Left lobe of liver (tissue), 2 donors: ENCODE measurements at places on chromosomes 3 and 15. TPM values are rescaled to one million over a fixed set of nuclear protein-coding genes. Genes with fewer than 3 reads are reported as not detected.

LNP1 gene
- total RNA-seq, result 2.1 TPM

DNA sequence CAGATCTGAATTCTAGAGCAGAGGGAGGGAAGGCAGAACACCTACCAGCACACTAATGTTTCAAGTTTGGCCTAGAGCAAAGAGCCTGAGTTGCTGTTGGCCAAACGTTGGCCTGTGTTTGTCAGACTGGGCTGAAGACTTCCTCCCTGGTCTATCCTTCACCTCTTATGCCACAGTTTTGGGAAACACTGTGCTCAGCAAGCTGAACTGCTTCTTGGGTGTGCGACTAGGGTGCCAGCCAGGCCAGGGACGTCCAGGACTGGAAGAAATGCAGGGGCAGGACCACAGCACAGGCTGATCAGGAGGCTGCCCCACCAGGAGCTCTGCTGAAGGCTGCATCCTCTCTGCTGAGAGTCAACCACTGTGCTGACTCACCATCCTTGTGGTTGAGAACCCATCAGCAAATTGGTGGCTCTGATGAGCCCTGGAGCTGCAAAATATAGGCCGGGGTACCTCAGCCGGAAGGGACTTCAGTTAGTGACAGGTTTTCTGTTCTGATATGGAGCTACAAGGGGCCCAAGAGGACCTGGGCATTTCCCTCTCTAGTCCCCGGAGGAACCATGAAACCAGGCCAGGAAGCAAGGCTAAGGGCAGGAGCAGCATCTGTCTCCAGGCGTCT, 131.6 kb upstream of the RASGRP1 start:
- DNase-seq, result no peak

DNA sequence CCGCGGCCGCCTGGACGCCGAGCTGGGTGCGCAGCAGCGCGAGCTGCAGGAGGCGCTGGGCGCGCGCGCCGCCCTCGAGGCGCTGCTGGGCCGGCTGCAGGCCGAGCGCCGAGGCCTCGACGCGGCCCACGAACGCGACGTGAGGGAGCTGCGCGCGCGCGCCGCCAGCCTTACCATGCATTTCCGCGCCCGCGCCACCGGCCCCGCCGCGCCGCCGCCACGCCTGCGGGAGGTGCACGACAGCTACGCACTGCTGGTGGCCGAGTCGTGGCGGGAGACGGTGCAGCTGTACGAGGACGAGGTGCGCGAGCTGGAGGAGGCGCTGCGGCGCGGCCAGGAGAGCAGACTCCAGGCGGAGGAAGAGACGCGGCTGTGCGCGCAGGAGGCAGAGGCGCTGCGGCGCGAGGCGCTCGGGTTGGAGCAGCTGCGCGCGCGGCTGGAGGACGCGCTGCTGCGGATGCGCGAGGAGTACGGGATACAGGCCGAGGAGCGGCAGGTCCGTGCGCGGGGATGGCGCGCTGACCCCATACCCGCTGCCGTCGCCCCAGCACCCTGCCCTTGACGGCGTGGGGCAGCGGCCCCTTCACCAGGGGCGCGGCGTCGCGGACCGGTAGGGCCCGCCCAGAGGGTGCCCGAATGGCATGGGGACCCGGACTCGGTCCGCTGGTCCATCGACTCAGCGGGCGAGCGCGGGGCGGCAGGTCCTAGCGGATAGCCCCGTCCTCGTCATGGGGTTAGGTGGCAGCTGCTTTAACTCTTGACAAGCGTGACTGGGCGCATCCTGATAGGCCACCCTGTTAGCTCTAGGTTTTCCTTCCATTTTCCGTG, 848 bp downstream of the SYNM start:
- peak; percentile 58 for DNase-seq

DNA sequence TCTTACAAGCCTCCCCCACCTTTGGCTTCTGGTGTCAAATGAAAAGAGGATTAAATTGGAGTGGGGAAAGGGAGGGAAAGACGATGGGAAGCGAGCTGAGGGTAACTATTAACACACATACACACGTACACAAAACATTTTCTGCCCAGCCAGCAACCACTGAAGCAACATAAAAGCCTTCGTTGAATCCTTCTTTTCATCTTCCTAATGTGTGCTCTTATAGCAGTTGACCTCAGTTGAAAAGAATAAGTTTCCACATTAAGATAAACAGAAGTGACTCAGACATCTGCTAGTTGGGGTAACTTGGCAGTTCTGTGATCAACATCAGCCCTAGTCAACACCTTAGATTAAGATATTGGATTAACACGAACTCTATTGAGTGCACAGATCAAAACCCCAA, 558.5 kb downstream of the MECOM start:
- DNase-seq, result no peak

DNA sequence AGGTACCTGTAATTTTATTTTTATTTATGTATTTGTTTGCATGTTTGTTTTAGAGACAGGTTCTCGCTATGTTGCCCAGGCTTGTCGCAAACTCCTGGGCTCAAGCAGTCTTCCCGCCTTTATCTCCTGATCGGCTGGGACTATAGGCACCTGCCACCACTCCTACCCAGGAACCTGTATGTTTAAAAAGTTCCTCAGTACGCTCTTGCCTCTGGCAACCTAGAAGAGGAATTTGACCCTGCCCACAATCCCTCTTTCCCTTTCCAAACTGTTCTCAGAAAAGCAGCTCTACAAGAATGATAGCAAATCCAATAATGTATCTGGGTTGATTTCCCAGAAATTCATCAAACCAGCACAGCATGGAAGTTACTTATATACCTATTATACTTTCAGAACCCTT, 20.9 kb upstream of the PHLDB2 start:
- DNase-seq, result no peak

IL17RC gene
- total RNA-seq, result 52.2 TPM

GRCh38 chr15:40054855-40055575, 16.0 kb upstream of the SRP14 start:
- DNase-seq, result peak; percentile 96

DNA sequence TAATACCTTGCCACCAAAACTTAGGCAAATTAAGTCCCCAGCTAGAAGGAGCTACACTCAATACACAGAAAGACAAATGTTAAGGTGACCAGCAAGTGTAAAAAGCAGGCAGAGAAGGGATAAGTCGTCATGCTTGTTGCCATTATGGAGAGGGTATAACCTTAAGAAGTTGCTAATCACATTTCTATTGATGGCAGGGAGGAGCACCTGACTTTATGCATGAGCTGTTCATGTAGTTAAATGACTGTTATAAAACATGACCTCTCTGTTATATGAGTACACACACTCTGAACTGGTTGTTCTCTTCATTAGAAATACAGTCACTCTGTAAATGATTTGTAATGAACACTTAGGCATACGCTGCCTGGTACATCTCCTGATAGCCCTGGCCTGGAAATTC, 6.6 kb upstream of the CCNL1 start:
- DNase-seq, result no peak

- DNase-seq, result no peak
Measured at GRCh38 chr3:100882571-100882984, 110.6 kb downstream of the ABI3BP start.
